ENCODE measurements at places on chromosomes 3 and 15.

GRCh38 chr3:32026593-32026992 lies 45.0 kb downstream of the ZNF860 start:
- no peak for DNase-seq

GRCh38 chr3:130604806-130605205 lies 87.8 kb downstream of the COL6A6 start:
- no peak for DNase-seq

DNA sequence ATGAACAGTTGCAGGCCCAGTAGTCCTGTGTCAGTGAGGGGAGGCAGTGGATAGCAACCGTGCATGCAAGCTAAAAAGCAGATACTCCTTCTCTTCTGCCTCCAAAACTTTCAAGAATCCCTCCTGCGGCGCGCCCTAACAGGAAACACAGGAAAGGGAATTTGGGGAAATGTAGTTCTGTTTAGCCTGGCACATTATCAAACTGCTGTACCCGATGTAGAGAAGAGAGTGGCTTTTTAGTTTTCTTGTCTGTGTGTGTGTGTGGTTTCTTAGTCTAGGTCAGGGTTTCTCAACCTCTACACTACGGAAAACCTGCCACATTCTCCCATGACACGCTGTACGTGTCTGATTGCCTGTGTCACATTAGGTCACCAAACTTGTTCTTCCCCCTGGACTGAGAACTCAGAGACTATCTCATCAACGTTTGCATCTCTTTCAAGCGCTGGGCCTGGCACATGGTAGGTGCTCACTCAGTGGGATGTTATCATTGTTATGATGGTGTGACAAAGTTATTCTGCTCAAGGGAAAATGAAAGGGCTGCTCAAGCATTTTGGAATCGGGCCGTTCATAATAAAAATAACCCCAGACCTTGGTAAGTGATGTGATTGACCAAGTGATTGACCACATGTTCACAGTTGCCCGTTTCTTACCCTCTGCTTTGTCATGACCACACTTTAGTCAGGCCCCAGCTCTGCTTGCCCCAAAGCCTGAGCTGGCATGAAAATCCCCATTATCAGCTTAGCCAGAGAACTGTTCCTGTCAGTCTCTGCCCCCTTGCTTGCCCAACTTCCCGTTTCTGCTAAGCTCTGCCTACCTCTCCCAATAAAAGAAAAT lies 33.2 kb downstream of the TM4SF4 start:
- peak; percentile 57 for DNase-seq

DNA sequence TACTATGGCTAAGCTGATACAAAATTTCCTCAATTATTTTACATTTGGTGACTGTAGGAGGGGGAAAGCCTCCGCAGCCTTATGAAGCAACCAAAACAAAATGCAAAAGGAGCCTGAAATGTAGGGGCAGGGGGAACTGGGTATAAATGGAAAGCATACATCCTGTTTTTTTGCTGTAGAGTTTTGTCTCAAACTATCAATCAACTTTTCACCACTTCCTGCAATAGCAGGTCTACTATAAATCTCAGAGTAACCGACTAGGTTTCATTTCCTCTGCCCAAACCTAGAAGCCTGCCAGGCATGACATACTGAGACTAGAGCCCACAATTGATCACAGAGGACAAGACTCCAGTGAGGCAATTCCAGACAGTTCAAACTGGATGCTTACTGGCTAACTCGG lies 91.3 kb downstream of the SHQ1 start:
- no peak for DNase-seq

DNA sequence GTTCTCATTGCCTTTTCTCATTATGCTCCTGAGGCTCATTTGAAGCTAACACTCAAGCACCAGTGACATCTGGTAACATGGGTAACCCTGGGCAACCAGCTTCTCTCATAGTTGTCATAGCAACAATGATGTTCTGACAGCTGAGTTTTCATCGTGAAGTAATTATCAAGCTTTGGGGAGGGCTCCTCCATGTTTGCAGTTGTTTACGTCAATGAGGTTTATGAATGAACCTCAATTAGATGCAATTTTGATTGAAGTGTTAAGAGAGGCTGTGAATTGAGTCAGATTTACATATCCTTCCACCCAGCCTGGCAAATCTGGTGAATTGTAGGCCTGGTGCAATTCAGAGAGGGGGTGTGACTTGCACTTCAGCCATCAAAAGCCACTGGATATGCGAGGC lies 119.3 kb upstream of the CHD2 start:
- no peak for DNase-seq

DNA sequence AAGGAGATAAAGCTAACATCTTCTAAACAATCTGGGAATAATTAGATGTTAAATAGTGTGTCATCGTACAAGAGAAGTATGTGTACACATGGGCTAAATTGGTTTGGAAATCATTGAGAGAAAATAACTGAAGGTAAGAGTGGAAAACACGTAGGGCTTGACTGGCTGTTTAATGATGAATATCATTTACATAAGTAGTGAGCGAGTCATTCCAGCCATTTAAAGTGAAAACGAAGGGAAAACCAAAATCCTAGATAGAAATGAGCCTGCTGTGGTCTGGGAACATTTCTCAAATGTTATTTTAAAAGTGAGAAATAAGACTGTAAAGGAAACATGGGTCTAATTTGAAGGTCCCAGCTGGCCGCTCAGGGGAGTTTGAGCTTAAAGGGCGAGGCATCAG lies 41.9 kb upstream of the KCNMB2 start:
- DNase-seq: no peak

GRCh38 chr3:106590216-106590615 lies 721.4 kb upstream of the CBLB start:
- peak; percentile 39 for DNase-seq

DNA sequence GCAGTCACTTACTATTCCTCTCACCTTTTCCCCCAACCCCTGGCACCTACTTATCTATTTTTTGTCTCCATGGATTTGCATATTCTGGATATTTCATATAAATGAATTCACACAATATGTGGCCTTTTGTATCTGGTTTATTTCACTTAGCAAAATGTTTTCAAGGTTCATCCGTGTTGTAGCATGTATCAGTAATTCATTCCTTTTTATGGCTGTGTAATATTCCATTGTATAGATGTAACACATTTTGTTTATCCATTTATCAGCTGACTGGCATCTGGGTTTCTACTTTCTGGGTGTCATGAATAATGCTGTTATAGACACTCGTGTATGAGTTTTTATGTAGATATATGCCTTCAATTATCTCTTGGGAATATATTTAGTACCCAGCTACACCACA lies 5.8 kb downstream of the MNS1 start:
- DNase-seq: no peak

DNA sequence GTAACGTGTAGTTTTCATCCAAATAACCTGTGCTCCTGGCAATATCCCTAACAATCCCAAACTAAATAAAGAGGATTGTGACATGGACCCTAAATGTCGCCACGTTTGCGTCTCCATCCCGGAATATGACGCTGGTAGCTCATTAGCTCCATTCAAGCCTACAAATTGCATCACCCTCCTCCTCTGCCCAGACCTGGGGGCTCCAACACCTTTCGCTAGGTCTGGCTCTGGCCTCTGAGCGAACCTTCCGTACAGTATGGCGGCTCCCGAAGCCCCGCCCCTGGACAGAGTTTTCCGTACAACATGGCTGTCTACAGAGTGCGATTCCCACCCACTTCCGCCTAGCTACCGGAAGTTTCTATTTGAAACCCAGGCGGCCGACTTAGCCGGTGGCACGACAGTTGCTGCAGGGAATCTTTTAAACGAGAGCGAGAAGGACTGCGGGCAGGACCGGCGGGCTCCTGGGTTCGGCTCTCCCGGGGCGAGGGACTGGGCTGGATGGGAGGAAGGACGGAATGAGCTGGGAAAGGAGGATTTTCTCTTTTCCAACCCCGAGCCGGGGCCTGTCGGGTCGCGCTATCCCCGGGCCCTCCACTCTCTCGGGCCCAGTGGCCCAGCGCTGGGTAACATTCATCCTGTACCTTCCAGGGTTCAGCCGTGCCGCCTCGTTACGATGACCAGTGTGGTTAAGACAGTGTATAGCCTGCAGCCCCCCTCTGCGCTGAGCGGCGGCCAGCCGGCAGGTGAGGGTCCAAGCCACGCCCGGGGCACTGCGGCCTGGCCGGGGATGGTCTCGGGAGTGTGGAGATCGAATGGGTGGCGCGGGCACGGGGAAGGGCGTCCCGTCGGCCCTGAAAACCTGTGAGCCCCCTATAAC lies at the start of gene KNSTRN:
Gene KNSTRN (plus strand): TSS at position 142 of the 877 bp plus-strand sequence. CDS start 115 bp downstream, at position 257.
- peak; percentile 93 for DNase-seq

DNA sequence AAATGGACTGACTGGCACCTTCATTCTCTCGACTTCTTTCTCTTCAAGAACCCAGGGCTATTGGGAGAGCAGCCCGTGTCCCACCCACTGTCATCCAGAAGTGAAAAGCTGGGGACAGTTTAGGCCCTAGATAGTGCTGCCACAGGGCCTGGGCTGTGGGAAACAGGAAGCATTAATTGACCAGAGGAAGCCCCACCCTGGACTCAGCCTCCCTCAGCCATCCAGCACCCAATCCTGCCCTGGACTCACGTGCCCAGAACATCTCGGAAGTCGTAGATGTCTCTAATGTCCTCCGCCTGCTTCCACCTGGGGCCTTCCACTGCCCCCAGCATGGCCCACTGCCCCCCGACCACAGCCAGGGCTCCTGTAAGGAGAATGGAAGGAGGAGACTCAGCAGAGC lies 2.3 kb downstream of the CAMK1 start:
- DNase-seq: no peak

DNA sequence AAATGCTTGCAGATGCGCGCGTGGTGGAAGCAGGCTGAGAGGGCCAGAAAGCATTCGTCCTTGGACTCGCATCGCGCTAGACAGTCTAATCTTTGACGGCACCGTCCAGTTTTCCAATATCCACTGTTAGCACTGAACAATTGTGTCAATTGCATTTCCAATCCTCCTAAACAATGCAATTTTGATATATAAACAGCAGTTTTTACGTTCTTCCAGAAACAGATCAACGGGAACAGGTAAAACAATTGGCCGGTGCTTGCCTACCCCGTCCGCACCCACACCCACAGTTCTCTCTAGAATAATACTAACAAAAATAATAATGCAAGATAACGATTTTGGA lies 17.2 kb downstream of the CPN2 start:
- DNase-seq: no peak

GRCh38 chr15:55289746-55290527 lies at the start of gene RAB27A:
RAB27A (minus strand) TSS chr15:55289813; CDS start chr15:55234934, 54,879 bp downstream.
- peak; percentile 69 for DNase-seq

GRCh38 chr3:188700501-188700900 lies 471.3 kb upstream of the TPRG1 start:
- DNase-seq: no peak

GRCh38 chr15:96049766-96050165 lies 280.7 kb upstream of the NR2F2 start:
- DNase-seq: no peak

DNA sequence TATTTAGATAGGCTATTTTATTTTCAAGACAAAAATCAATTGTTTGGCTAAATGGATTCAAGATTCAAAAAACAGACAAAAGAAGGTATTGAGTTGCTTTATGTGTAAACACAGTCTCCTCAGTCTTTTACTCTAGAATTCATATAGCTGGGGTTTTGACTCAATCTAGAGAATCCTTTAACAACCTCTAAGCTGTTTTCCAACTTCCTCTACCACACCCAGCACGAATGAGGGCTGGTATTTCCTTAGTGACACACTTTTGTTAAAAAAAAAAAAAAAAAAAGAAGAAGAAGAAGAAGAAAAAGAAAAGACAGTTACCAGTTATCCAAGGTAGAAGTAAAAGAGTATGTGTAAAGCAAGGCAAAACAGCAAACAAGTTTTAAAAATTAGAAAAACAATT lies 732.8 kb upstream of the GOLIM4 start:
- no peak for DNase-seq

- peak; percentile 23 for DNase-seq
Observed at GRCh38 chr3:50270422-50271224, 1.7 kb downstream of the SEMA3B start.

DNA sequence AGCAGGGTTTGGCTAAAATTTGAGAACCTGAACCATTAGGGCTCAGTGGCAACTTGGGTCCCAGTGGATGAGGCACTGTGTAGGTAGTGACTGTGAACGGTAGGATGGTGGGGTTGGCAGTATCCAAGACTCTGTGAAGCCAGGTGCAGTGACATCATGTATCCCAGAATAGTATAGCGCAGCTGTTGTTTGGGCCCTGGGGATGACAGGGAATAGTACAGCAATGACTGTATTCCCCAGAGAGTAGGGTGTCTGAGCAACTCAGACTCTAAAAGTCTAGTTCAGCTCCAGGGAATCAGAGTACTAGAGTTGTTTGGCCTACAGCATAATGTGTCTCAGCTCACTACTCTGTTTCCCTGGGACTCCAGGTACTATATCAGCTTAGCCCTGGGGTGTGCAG lies 20.7 kb upstream of the PPP2R3A start:
- no peak for DNase-seq

- DNase-seq: peak; percentile 73
Observed at GRCh38 chr15:90221246-90221900, 12.4 kb downstream of the CIB1 start.

DNA sequence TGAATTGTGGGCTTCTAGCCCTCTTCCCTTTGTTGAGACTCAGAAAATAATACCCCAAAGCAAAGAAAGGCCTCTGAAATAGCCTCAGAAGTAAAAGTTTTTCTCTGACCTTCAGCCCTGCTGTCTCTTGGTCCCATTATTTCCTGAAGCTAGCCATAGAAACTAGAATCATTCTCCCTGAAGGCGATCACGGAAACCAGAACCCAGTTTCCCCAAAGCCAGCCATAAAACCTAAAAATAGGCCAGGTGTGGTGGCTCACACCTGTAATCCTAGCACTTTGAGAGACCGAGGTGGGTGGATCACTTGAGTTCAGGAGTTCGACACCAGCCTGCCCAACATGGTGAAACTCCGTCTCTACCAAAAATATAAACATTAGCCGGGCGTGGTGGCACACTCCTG lies 27.2 kb downstream of the EXD1 start:
- no peak for DNase-seq

DNA sequence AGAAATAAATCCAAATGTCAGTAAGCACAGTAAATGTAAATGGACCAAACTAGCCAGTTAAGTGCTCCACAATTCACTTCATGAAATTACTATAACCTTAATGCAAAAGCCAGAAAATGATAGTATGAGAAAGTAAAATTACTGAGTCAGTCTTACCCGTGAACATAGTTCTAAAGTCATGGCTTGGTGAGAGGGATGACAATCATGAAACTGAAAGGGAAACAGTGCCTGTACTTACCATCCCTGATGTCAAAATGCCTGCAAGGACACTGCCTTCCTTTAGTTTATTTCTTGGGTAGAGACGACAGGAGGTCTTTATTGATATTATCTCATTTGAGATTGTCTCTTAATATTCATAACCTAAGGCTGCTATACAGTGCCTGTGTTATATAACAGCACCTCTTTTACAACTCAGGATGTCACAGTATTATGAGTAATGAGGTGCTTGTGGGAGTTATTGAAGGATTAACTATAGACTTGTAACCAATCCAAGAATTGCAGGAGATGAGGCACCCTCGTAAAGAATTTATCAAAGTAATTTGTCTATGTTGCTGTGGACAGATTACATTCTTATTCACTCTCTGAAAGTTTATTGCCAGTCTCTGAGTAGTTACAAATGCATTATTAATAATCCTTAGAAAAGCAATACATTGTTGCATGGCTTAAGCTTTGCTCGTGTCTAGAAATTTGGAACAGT lies 142.9 kb upstream of the BFSP2 start:
- DNase-seq: peak; percentile 15

All from iris pigment epithelial cell (primary cell).